Muscle of arm (tissue), 14 donors: ENCODE measurements at places on chromosomes 11 and 22. TPM values are rescaled to one million over a fixed set of nuclear protein-coding genes. Genes with fewer than 3 reads are reported as not detected.

- DNase-seq = no peak
Observed at GRCh38 chr22:26804911-26805539, 147.6 kb downstream of the MIAT start.

- no peak for DNase-seq
Observed at GRCh38 chr11:64894070-64894811, 15.8 kb upstream of the EHD1 start.

DNA sequence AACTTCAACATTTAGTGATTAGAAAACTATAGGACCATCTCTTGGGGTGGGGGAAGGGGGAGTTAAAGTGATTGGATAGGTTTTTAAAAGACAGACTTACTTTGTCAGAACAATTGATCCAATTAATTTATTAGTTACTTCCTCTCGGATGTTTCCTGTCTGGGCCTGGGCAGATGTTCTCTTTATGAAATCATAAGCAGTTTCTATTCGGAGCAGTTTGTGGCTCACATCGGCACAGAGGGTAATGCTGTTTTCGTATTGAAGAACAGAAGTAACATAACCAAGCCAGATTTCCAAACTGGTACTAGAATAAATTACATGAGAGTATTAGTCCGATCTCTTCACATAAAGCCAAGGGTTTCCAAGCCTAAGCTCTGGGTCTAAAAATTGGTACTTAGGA lies 20.6 kb downstream of the PIWIL3 start:
- no peak for DNase-seq

- no peak for DNase-seq
Observed at GRCh38 chr11:59676205-59676604, 7.4 kb upstream of the PATL1 start.

DNA sequence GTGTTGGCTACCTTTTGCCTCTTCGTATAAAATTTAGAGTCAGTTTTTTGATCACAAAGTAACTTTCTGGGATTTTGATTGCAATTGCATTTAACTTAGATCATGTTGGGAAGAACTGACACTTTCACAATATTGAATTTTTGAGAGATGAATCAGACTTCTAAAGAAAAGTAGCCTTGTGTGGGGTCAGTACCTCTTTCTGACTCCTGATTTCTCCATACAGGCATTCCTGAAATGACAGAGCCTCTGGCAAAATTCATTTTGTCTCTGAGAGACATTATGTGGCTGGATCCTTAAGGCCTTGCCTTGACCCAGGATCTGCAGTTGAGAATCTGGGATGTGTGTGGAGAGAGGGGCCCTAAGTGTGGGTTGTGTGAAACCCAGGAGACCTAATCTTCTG lies 37.8 kb downstream of the PPFIBP2 start:
- DNase-seq = no peak

- no peak for DNase-seq
Observed at GRCh38 chr11:64134963-64135362, 30.9 kb downstream of the MACROD1 start.

- DNase-seq = no peak
Observed at GRCh38 chr11:774873-775592, 2.3 kb downstream of the GATD1 start.

DNA sequence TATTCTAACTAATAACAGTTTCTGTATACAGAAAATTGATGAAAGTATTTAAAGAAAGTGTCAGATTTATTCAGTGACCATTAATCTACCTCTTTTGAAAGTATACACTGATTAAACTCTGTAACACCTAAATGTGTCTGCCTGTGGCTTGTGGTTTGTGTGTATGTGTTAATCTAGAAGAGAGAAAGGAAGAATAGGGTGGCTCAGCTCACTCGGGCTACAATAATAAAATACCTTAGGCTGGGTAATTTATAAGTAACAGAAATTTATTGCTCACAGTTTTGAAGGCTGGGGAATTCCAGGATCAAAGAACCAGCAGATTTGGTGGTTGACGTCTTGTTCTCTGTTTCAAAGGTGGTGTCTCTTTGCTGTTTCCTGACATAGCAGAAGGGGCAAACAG lies 13.6 kb upstream of the OR5AS1 start:
- DNase-seq = no peak

DNA sequence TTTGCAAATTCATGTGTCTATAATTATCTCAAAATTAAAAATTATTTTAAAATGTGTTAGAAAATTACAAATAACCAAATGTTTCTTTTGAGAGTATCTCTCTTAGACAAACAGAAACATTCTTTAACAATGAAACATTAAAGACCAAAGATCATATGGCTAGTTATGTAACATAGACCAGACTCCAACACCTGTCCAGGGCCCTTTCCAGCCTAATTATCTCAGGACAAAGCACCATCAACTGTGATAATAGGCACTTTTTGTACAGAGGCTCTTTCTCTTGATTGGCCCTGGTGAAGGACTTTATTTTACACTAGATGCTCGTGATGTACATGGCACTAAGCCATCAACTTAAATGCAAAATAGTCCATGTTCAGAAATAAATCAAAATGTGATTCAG lies 5.0 kb upstream of the PLEKHA7 start:
- no peak for DNase-seq

Gene SMC1B
- 0.09 TPM for polyA plus RNA-seq

Gene BDNF
- 1.2 TPM for polyA plus RNA-seq

Gene C2CD3
- not detected for polyA plus RNA-seq

Gene ASRGL1
- polyA plus RNA-seq = 4.7 TPM

Gene OR2D2
- polyA plus RNA-seq = not detected

Gene EXPH5
- polyA plus RNA-seq = 1.9 TPM

Gene ATG2A
- polyA plus RNA-seq = 13.9 TPM

Gene KRTAP5-9
- polyA plus RNA-seq = not detected
